Activated naive CD8-positive, alpha-beta T cell treated with anti-CD3 and anti-CD28 coated beads for 36 hours (primary cell): ENCODE measurements at places on chromosomes 3 and 15. TPM values are rescaled to one million over a fixed set of nuclear protein-coding genes. Genes with fewer than 3 reads are reported as not detected.

DNA sequence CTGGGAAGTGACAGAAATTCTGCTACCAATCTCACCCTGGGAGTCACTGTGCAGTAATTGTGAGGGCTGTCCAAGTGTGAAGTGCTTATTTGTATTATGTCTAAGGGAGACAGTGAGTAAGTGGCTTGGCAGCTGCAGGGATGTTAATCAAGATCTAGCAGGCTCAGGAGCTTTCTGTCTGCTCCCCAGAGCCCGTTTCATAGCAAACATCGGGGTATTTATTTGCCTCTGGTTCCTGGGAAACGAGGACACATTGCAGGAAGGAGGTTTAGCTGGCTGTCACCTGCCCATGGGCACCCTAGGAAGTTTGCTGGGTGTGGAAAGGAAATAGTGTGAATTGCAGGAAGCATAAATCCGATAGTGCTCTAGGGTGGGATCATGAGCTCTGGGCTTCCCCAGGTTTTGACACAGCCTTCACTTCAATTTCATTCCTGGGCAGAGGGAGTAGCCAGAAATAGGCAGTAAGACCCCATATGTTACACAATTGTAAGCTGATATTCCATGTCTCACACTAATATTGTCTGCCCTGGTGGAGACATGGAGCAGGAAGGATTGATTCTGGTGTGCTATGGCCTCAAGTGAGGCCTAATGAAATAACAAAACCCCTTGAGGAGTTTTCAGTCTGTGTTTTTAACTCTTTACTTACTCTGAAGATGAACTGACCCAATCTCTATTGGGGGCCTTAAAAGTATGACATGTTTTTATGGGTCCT is 74.1 kb upstream of the MITF start:
- DNase-seq = no peak

GRCh38 chr15:78088773-78089080 is 3.6 kb upstream of the SH2D7 start:
- no peak for DNase-seq

GRCh38 chr3:128360705-128361271 is 105.9 kb downstream of the DNAJB8 start:
- DNase-seq = no peak

DNA sequence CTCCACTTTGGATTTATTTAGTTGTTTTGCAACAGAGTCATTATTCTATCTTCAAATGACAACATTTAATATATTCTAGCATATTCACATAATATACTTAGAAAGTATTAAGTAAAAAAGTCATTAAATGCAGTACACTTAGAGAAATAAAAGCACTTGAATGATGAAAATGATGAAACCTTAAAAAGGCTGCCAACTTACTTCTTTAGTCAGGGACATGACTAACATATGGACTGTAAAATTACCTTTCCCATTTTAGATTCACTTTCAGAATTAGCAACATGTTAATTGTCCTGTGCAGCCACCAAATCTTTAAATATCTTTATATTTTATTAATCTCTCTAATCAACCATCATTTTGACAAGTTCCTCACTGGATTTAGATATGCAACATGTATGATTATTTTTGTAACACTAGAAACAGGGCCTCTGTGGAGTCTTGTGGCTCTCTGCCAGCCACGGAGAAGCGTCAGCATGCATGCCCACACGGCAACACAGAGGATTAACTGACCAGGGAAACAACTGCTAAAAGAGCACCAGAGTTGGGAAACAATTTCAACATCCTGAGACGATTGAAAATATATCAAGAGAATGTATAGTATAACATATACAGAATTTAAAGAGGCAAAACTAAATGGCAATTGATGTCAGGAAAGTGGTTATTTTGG is 95.7 kb downstream of the ANO10 start:
- no peak for DNase-seq

- DNase-seq = no peak
Measured at GRCh38 chr3:123870033-123870432, 14.1 kb downstream of the MYLK start.

GRCh38 chr3:10927551-10927950 is 65.0 kb upstream of the SLC6A1 start:
- DNase-seq = no peak

- no peak for DNase-seq
Measured at GRCh38 chr3:106245400-106245799, 376.6 kb upstream of the CBLB start.

Gene TAGLN3
- 0.31 TPM for total RNA-seq

GRCh38 chr3:4976109-4976508 is 3.1 kb upstream of the BHLHE40 start:
- DNase-seq = peak; percentile 59

GRCh38 chr15:91668370-91668769 is 185.1 kb upstream of the SLCO3A1 start:
- DNase-seq = no peak
